ENCODE measurements at places on chromosomes 6 and 20. TPM values are rescaled to one million over a fixed set of nuclear protein-coding genes. Genes with fewer than 3 reads are reported as not detected.

Gene LST1
- total RNA-seq: 2.9 TPM

DNA sequence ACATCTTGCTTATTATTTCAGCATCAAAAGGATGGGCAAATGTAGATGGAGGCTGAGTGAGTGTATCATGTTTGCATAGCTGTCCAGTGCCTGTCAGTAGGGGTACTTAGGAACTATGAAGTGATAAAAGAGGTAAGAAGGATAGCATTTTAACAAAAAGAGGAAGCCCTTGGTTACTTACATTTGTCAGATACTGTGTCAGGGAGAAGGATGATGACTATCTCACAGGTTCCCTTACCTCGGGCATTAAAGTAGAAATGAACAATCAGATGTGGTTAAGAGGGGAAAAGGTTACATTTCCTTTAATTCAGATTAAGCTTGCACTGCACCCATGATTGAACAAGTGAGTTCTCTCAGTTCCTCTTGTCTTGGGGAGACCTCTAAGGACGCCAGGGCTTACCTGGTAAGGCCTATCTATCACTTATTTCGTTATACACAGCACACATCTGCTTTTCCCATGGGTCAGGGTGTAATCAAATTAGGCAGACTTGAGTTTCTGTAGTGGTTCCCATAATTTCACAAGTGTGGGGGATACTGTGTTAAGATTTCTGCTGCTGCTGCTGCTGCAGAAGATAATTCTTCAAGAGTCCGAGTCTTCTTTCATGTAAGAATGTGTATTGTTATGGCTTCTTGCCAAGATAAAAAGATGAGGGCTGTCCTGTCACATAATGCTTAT lies 4.5 kb downstream of the FOXO3 start:
- no peaks in the 10 kb centered on the region for H3K36me3 ChIP-seq
- no peak for DNase-seq
- H3K4me1 ChIP-seq: peaks cover 53% of the 10 kb centered on the region
- H3K27me3 ChIP-seq: no peaks in the 10 kb centered on the region
- H3K4me3 ChIP-seq: no peak overlapping the region
- H3K27ac ChIP-seq: no peak overlapping the region

- no peaks in the 10 kb centered on the region for H3K36me3 ChIP-seq
- no peaks in the 10 kb centered on the region for H3K27me3 ChIP-seq
- H3K4me1 ChIP-seq: peaks cover 14% of the 10 kb centered on the region
These were observed 388.2 kb downstream of the TBC1D32 start for GRCh38 chr6:120945905-120946594.

Gene PPP1R3G
- total RNA-seq: 0.26 TPM

DNA sequence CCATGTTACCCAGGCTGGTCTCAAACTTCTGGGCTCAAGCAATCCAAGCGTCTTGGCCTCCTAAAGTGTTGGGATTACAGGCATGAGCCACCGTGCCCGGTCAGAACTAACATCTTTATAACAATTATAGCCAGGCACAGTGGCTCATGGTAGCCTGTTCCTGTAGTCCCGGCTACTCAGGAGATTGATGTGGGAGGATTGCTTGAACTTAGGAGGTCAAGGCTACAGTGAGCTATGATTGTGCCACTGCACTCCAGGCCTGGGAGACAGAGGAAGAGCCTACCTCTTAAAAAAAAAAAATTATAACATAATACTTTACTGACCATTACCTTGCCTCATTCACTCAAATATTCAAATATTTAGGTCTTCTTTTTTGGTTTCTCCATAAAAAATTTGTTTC lies 16.8 kb upstream of the MYMX start:
- H3K27me3 ChIP-seq: no peaks in the 10 kb centered on the region
- H3K4me3 ChIP-seq: no peak overlapping the region
- H3K36me3 ChIP-seq: no peaks in the 10 kb centered on the region

Gene TPX2
- not detected for total RNA-seq

Gene GPLD1
- 2.6 TPM for total RNA-seq

DNA sequence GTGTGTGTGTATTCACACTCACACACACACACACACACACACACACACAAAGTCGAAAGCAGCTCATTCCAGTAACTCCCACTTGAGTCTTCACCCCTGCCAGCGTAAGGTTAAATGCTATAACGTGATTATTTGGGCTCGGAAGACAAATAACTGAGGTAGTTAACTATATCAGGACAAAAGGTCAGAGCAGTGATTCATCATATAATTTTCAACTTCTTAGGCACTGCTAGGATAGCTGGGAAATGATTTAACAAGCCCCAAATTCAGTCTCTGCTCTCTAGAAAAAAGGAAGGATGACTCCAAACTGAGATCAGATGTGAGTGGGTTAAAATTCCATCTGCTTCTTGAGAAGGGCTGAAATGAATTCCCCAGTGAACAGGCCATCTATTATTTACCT lies 30.7 kb downstream of the HDGFL1 start:
- H3K4me3 ChIP-seq: no peak overlapping the region
- H3K27ac ChIP-seq: no peak overlapping the region
- no peak for DNase-seq
- no peaks in the 10 kb centered on the region for H3K36me3 ChIP-seq

Gene PRR18
- total RNA-seq: not detected

GRCh38 chr6:24935366-24936152 lies at the start of gene RIPOR2:
Gene RIPOR2, minus strand, starts transcription at chr6:24935960. Its CDS starts 62 bp downstream, at chr6:24935898.
- no peaks in the 10 kb centered on the region for H3K36me3 ChIP-seq
- DNase-seq: peak; percentile 28
- H3K27ac ChIP-seq: no peak within 1 kb of the TSS
- no peaks in the 10 kb centered on the region for H3K27me3 ChIP-seq

DNA sequence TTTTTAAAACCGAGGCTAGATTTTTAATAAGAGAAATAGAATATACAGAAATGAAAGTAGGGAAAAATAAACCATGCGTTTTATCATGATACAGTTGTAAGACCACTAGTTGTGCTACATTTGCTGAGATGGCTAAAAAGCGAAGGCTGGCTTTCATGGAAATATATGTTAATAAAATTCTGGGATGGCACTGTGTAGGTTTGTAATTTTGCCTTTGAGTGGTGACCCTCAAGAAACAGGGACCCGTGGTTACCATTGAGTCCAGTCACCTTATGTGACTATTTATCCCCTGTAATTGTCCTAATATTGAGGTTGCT lies 233.8 kb downstream of the ARHGAP18 start:
- H3K4me3 ChIP-seq: no peak overlapping the region
- no peak overlapping the region for H3K27ac ChIP-seq
- H3K36me3 ChIP-seq: no peaks in the 10 kb centered on the region
- no peaks in the 10 kb centered on the region for H3K27me3 ChIP-seq

DNA sequence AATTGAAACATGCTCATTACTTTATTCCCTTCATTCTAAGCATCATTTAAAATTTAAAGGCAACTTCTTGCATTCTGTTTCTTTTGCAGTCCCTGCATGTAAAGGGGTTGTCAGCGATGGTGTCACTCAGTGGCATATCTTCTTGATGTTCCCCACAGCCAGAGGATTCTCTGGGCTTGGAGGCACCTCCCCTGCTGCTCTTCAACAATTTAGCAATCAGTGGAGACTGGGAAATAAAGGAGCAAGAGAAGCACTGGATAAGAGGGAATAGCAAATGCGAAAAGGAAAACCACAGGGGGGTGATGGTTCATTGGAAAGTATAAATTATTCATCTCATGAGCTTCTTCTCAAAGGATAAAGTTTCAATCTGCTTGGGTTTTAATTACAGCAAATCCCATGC lies 30.7 kb upstream of the MC3R start:
- no peak overlapping the region for H3K4me3 ChIP-seq
- H3K27me3 ChIP-seq: no peaks in the 10 kb centered on the region
- H3K27ac ChIP-seq: no peak overlapping the region

GRCh38 chr20:63488315-63489251 lies 10.3 kb downstream of the EEF1A2 start:
- peaks cover 4% of the 10 kb centered on the region for H3K27me3 ChIP-seq
- H3K27ac ChIP-seq: no peak overlapping the region
- H3K36me3 ChIP-seq: no peaks in the 10 kb centered on the region
- H3K4me1 ChIP-seq: no peaks in the 10 kb centered on the region
- DNase-seq: no peak
- no peak overlapping the region for H3K4me3 ChIP-seq
